ENCODE measurements at places on chromosomes 2 and 18.

GRCh38 chr2:37748541-37748940, 77.1 kb upstream of the CDC42EP3 start:
- DNase-seq, result no peak

DNA sequence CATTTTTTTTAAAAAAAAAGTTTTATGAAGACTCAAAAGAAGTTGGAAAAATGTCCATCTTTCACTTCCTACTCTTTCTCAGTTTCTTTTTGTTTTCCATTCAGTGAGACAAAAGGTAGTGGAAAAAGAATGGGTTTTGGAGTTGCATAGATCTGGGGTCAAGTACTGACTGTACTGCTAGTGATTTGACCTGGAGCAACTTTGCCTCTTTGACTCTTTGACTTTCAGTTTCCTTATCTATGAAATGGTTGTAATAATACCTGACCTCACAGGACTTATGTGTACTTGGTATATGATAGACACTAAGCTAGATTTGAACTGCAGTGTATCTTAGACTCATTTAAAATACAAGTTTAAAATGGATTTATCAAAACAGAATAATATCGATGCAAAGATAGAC, 3.5 kb upstream of the KCNE4 start:
- no peak for DNase-seq

DNA sequence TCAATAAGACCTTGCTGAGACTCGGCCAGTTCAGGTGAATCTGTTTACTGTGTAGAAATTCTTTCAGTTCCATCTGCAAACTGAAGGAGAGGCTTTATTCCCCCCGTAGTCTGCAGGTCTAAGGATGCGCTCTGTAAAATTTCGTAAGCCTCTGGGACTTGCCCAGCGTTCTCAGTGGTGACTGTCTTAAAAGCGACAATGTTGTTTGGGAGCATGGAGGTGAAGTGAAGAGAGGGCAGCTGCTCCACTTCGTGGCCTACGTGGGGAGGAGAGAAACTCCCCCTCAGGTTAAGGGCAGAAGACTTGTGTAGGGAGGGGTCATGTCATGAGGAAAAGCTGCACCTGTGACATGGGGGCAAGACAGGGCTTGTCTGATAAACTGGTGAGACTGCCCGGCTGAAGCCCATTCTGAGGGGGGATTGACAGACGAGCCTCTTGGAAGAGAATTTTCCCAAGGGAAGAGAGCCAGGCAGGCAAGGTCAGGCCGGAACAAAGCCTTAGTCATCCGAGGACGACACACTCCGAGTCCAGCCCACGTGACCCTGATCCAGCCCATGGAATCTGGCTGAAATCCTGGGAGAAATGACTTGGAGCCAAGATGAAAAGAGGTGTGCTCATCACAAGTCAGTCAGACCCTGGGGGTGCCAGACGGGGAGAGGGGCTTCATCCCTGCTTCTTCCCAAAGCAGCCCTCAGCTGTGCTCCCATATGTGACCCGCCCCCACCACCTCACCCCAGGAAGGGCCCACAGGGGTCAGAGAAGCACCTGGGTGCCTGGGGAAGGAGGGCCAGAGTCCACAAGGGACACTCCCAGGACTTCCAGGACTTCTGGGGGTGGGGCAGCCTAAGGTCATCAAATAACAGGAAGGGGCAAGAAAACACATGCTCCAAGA, 88.5 kb upstream of the SH3BP4 start:
- no peak for DNase-seq

DNA sequence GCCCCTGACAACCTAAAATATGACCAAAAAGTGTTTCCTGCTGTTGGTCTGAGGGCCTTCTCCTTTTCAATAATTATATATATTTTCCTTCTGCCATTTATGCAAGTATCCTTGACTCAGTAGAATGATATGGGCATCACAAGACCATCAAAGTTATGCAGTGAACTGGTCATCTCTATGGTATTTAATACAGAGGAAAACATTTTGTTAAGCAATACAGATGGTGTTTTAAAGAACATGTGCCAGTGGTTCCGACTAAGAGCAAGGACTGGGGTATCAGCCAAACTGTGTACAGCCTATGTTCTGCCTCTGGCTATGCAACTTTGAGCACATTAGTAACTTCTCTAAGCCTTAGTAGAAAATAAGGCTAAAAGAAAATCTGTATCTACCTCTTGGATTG, 179.0 kb downstream of the TRABD2A start:
- DNase-seq, result no peak

- no peak for DNase-seq
Measured at GRCh38 chr2:164369366-164369765, 251.9 kb downstream of the GRB14 start.

GRCh38 chr2:46246790-46247189, 50.4 kb upstream of the EPAS1 start:
- no peak for DNase-seq

DNA sequence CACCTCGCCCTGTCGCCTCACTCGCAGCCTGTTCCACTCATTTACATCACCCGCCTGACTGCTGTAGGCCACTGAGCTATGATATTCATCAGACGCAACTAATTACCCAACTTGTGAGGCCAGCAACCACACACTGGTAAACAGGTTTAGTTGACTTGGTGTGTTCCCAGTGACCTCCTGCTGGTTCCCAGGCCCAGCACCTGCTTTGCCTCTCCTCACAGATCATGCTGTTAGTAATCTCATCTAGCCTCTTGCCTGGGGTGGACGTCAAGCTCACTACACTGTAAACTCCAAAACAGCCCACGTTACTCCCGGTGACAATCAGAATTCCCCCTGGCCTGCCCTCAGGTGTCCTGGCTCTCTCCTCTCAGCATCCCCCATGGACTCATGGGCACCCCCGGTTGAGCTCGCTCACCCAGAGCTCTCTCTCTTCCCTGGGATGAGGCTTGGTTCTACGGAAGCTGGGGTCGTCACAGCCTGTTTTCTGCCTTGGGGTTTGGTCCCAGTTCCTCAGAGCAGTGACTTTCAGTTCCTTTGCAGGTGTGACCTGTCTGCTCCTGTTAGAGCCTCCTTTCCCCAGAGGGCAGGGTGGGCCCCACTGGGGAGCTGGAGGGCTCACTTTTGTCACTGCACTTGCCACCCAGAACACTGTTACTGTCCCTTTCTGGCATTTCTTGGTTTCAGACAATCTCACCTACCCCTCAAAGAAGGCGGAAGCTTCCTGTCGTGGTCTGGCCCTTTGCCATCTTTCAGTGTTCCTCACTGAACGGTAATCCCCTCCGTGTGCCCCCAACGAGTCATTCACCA, 40.3 kb downstream of the INPP5D start:
- DNase-seq, result peak; percentile 35

DNA sequence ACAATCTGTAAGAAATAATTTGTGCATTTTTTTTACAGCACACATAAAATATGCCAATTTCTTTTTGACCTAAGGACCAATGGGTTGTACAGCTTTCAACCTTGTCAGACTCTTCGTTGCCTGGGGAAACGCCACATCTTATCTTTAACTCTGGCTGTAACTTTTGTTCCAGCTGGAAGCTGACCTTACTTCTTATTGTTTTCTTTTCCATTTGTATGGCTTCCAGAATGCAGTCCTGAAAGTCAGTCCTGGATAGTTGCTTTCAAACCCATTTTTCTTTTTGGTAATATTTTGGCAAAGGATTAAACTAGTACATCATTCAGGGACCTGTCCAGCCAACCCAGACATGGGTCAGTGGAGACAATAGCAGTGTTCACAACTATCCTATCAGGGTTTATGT, 686.5 kb upstream of the CDH2 start:
- DNase-seq, result no peak

- DNase-seq, result no peak
Measured at GRCh38 chr2:120482334-120482733, 136.4 kb downstream of the INHBB start.

- DNase-seq, result no peak
Measured at GRCh38 chr2:154161286-154161685, 289.6 kb downstream of the GALNT13 start.

GRCh38 chr18:44516450-44516849, 164.2 kb upstream of the SETBP1 start:
- no peak for DNase-seq

DNA sequence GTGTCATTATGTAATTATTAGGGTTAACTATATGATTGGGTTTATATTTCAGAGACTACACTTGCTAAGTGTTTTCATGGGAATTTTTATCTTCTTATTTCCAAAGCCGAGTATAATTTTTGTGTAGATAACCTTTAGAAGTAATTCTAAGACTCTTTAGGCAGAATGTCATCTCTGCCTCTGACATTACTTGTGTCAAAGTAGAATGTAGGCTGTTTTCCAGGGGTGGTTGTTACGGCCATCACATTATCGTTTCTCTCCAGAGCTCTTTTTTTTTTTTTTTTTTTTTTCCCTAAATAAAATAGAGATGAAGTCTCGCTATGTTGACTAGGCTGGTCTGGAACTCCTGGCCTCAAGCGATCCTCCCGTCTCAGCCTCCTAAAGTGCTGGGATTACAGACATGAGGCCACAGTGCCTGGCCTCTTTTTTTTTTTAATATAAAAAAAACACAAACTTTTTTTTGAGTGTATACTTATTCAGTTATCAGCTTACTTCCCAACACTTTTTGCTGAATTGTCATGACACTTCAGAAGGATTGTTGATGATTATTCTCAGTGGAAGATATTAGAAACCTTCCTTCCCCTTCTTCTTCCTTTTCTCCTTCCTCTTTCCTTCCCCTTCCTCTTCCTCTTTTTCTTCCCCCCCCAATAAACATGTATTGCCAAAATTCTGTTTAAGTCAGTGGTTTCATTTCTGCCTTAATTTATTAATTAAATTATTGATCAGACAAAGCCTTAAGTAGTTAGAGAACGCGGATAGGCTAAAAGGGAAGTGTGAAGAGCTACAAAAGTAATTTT, 2.3 kb downstream of the PIKFYVE start:
- DNase-seq, result no peak

- no peak for DNase-seq
Measured at GRCh38 chr18:64993695-64994094, 757.1 kb upstream of the CDH7 start.

DNA sequence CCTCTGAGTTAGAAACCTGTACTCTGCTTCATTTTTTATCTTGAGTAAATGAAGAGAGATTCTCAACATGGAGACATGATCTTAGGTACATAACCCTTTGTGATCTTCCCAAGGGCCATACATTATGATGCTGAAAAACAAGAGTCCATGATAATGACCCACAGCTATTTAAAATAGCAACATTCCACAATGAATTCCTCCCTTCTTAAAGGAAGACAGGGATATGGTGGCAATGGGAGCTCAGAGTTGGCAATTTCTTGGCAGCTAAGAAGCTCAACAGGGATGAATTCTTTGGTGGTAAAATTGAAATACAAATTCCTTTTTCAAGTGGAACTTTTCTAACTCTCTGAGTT, 638.5 kb downstream of the CNTNAP5 start:
- no peak for DNase-seq
